HL-60 (cell line): ENCODE measurements at places on chromosomes 12 and 14.

- DNase-seq: no peak
Observed at GRCh38 chr12:104473374-104473983, 16.7 kb downstream of the CHST11 start.

DNA sequence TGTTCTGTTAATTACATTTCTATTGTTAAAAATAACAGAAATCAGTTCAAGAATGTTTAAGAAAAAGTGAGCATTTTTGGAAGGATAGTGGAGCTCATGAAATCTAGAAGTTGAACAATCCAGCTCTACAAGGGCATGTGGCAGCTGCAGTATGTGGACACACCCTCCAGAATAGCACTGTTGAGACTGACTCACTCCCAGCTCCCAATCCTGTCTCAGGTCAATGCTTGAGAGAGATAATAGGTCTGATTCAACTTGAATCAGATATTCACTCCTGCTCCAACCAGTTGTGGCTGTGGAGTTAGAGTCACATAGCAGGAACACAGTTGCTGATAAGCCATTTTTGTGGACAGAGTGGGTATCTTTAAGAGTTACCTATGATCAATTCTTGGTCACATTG is 113.0 kb upstream of the NTF3 start:
- no peak for DNase-seq

DNA sequence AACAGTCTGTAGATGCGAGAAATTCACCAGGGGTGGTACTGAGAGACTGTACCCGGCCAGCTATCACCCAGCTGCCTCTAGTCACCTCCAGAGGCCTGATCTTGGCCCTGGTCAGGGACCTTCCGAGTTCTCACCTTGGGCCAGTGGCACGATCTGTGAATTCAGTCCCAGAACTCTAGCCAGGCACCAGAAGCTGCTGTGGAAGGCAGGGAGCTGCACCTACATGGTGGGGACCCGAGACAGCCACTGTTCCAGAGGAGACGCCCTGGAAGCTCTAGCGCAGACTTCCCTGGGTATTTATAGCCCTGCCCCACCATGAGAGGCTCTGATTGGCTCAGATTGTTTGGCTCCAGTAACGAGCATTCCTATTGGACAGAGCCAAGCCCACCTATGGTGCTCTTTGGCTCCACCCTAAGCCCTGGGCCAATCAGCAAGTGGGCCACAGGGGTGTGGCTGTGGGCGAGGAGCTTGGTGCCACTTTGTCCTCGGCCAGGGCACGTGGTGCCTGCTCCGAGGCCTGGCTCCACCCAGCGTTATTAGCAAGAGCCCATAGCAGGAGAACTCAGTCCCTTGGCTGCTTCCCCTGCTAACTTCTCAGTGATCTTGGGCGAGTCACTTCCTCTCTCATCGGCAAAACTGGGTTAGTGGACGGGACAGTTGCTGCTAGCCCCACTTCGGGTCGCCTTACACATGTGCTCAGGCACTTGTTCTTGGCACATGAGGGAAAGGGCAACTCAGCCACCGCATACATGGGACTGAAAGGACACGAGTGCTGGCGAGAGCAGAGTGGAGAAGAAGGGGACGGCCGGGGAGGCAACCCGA is 89.0 kb upstream of the BCL11B start:
- DNase-seq: no peak

GRCh38 chr14:87995500-87996290 is 2.7 kb upstream of the GALC start:
- DNase-seq: peak; percentile 36

DNA sequence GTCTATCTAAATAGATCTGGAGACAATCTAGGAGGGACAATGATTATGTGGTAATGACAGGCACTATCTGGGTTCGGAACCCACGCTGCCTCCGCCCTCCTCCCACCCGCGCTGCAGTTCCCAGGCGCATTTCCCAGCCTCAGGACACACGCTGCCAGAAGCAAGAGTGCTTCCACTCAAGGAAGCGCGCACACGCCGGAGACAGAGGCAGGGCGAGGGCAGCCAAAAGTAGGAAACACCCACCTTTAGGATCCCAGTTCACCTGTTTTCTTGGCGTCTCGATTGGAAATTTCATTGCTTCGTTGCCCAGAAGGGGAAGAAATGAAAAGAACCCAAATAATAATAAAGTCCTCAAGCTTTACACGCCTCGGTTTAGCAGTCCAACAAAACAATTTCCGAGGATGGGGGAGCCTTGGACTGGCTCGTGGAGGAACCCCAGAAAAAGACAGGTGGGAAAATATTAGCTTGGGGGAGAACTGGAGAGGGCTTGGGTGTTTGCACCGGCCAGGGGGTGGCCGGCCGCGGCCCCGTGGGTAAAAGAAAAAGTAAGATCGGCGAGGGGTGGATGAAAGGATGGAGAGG is 474 bp downstream of the KCNK10 start:
- DNase-seq: no peak

GRCh38 chr12:40011775-40012129 is 94.1 kb downstream of the SLC2A13 start:
- no peak for DNase-seq

DNA sequence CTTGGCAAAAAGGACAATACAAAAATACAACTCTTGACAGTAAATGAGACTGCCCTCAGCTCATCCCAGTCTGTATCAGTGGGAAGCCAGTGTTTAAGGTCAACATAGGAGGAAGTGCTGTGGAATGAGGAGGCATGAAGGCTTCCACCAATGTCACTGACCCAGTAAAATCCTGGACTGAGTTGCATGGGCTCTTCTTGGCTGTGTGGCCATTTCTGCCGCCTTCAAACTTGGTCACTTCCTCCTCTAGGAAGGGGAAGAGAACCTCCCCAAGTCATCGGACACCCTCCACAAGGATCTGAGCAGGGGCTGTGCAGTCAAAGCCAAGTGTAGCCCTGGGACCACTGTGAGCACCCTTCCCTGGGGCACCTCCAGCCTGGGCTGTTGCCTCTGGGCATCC is 11.9 kb downstream of the GPR68 start:
- peak; percentile 51 for DNase-seq

- DNase-seq: no peak
Observed at GRCh38 chr14:70186900-70187451, 1.8 kb downstream of the SLC8A3 start.

DNA sequence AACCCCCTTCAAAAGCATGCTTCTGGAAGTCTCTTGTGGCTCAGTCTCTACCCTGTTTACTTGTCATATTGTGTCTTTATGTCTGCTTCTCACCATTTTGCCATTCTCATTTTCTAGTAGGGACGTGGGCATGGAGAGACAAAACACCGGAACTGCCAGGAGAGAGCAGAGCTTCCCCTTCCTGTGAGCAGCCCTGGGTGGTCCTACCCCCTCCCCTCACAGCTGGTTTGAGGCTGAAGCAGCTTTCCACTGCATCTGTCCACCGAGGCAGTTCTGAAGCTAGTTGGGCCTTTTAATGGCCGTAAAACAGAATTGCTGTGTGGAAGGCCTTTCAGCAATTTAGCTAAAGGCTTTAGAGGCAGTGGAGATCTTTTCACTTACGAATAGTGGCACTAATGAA is 77.0 kb downstream of the PELI2 start:
- no peak for DNase-seq

DNA sequence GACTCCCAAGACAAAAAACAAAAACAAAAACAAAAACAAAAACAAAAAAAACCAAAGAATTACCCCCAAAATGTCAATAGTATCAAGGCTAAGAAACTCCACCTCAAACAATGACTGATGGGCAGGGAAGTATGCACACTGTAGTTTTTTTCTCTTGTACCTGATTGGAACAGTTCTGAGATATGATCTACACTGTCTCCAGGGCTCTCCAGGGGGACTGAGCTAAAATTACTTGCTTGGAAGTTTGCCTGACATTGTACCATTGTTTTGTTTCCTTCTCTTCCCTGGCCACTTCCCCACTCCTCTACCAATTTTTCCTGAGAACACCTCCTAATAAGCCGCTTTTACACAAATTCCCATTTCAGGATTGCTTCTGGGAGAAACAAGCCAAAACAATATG is 22.3 kb upstream of the CATSPERB start:
- DNase-seq: no peak

DNA sequence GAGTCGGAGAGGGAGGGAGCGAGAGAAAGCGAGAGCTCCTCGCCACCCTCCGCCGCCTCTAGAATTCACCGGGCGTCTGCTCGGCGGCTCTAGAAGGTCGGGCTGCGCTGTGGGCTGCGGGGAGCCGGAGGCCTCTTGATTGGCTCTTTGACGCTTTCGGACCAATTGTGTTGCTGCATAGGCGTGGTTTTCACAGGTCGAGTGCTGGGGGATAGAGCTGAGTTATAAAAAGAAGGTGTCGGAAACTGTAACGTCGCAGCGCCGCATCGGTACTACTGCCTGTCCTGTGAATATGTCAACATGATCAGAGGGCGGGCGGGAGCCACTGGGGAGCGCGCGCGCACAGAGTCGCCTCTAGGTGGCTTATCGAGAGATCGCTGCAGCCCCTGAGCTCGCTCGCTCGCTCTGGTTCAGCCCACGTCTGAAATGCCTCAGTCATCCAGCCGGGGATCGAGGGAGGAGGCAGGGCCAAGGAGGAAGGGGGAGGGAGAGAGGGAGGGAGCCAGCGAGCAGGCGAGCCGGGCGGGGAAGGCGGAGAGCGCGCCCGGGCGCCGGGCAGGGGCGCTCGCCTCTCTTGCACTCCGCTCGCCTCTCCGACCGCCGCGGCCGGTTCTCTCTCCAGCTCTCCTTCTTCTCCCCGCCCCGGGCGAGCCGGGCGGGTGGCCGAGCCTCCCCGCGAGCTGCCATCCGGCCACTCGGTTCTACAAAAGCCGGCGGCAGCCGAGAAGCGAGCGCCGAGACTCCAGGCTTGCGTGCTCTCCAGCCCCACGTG is at the start of gene TBX3:
Gene TBX3, minus strand, starts transcription at position 78 of the 772 bp plus-strand sequence. CDS start 975 bp downstream, outside the sequence.
- DNase-seq: no peak

DNA sequence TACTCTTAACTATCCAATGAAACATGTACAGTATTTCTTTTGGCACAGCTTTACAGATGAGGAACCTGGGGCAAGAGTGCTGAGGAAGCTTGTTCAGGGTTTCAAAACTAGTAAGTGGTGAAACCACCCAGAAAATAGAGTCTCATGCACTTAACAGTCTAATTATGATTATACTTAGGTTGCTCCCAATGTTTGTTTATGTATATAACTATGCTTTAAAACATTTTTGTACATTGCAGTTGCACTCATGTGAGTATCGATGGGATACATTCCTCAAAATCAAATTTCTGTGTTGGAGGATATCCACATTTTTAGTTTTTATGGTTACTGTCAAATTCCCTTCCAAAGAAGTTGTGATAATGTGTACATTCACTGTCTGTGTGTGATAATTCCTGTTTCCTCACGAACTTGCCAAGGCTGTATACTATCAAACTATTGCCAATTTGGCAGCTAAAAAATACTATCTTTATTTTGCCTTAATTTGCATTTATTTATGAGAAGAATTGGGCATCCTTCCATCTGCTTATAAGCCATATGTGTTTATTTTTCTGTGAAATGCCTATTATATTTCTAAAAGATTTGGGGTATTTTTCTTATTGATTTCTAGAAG is 143.9 kb upstream of the SSTR1 start:
- no peak for DNase-seq

- DNase-seq: no peak
Observed at GRCh38 chr14:77145975-77146740, 4.6 kb upstream of the ZDHHC22 start.

GRCh38 chr12:114638790-114639435 is 45.1 kb downstream of the TBX3 start:
- DNase-seq: no peak
